ENCODE measurements at places on chromosomes 6 and 20. TPM values are rescaled to one million over a fixed set of nuclear protein-coding genes. Genes with fewer than 3 reads are reported as not detected.

The DCDC2 gene
- 0.08 TPM for total RNA-seq

The BANF2 gene
- total RNA-seq = not detected

The PNLDC1 gene
- 0.80 TPM for total RNA-seq

The CD24 gene
- 0.89 TPM for total RNA-seq

The MAP7 gene
- 2.7 TPM for total RNA-seq

Data from activated naive CD4-positive, alpha-beta T cell treated with anti-CD3 and anti-CD28 coated beads, Interleukin-2, amount 50 U/mL, for 72 hours (primary cell).